ENCODE measurements at places on chromosomes 1 and 21.
A peak's percentile ranks its signal among the peaks of the same experiment; 100 is the strongest.

DNA sequence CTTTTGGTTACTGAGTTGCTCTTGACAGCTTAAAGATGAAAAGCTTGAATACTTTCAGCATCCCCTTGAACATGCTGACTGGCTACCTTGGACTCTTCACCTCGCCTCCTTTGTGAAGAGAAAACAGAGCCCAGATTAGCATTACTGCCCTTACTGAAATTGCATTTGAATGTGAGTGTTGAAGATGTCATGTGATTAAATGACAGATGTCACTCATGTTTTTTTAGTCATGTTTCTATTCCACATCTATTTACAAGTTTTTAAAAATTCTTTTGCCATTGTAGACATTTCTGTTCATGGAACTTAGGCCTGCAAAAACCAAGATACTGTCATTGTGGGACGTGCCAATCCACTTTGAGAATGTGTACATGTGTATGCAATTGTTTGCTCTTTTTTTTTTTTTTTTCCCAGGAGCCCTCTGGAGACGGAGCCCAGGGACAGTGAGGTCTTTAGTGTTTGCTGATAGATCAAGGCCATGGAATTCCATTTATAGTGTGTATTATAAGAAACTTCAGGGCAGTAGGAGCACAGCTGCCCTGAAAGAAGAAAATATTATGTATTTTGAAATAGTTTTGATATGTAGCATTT is 25.7 kb upstream of the IVNS1ABP start:
- no peak for DNase-seq

- DNase-seq = no peak
Measured at GRCh38 chr1:40755067-40755466, 28.5 kb upstream of the KCNQ4 start.

- no peak for DNase-seq
Measured at GRCh38 chr1:244271691-244272308, 179.9 kb downstream of the ADSS2 start.

GRCh38 chr21:37829447-37829846 is 86.8 kb downstream of the KCNJ6 start:
- DNase-seq = no peak

DNA sequence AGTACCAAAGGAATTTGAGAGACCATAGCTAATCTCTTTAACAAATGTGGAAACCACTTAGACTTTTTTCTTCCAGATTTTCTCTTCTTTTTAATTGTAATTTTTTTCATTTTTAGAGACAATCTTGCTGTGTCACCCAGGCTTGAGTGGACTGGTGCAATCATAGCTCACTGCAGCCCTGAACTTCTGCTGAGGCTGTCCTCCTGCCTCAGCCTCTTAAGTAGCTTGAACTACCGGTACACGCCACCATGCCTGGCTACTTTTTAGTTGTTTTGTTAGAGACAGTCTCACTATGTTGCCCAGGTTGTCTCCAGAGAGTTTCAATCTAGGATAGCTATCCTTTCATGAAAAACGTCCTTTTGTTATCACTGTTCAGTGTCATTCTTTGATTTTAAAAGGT is 15.0 kb downstream of the PRRC2C start:
- no peak for DNase-seq

DNA sequence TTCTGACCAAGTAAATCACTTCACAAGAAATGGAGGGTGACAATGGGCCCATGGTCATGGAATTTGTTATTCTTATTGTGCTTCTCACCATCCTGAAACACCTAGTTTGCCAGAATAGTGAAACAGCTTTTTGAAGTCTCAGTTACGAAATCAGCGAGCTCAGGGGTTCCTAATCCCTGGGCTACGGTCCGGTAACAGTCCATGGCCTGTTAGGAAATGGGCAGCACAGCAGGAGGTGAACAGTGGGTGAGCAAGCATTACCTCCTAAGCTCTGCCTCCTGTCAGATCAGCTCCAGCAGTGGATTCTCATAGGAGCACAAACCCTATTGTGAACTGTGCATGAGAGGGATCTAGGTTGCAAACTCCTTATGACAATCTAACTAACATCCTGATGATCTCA is 1356.3 kb downstream of the KCNT2 start:
- no peak for DNase-seq

GRCh38 chr21:38772646-38773045 is 33.1 kb upstream of the ETS2 start:
- DNase-seq = no peak

DNA sequence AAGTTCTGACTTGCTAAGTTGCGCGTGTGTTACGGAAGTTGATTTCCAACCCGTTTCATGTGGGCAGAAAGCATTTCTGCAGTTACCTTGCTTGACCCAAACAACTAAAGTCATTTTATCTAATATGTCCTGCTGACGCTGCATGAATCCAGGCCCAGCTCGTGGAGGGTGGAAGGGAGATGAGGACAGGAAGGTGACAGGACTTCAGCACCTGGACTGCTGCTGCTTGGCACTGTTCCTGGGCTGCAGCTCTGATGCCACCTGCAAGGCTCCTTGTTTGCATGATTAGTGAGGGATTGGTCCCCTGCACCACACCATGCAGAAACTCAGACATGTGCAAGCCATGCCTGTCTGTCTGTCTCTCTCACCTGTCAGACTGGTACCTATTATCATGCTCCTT is 198.4 kb downstream of the PRDM2 start:
- DNase-seq = no peak

GRCh38 chr1:206925106-206925736 is 3.5 kb upstream of the FCMR start:
- DNase-seq = no peak

- DNase-seq = no peak
Measured at GRCh38 chr1:100449477-100449876, 88.5 kb upstream of the GPR88 start.

DNA sequence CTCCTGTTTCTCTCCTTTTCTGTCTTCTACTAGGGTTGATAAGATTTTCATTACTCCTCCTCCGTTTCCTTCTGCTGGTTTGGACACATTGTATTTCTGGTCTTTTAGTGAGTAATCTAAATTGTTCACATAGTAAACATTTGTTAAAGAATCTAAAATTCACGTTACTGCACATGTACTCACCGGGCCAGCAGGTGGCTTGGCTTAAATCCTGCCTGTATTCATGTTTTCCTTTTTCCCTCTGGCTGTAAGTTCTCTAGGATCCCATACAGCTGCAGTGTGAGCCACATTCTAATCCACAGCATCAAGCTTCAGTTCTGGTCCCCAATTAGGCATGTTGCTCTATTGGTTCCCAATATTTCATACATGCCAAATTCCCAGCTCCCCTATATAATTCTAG is 958.3 kb downstream of the ADGRL2 start:
- DNase-seq = no peak

DNA sequence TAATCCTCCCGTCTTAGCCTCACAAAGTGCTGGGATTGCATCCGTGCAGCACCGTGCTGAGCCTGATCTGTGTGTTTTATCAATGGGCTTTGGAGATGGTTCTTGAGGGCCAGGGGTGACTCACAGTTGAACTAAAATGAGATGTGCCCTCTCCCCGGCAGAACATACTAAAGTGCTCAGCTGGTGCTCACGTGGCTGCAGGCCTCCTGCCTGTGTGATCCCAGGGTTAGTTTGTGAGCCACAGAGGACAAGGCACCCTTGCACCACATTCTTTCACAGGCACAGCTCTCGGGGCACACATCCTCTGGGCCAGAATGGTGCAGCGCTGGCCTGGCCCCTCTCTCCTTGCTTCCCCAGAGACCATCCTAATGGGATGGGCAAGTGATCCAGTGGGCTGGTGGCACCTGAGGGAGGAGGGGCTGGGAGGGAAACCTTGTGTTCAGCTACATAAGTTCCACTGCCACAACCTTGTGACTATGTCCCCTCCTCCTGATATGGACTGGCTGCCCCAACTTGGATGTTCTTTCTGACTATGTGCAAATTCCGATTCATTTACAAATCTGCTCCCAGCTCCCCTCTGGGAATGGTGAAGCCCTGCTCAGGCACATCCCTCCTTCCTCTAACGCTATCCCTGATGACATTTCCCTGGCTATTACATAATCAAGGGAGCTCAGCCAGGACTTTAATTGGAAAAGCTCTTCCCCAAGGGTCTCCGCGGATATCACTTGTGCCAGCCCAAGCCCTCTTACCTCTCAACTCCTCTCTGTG is 197.0 kb upstream of the EDN2 start:
- no peak for DNase-seq

- DNase-seq = no peak
Measured at GRCh38 chr21:15159382-15160020, 94.7 kb upstream of the NRIP1 start.

DNA sequence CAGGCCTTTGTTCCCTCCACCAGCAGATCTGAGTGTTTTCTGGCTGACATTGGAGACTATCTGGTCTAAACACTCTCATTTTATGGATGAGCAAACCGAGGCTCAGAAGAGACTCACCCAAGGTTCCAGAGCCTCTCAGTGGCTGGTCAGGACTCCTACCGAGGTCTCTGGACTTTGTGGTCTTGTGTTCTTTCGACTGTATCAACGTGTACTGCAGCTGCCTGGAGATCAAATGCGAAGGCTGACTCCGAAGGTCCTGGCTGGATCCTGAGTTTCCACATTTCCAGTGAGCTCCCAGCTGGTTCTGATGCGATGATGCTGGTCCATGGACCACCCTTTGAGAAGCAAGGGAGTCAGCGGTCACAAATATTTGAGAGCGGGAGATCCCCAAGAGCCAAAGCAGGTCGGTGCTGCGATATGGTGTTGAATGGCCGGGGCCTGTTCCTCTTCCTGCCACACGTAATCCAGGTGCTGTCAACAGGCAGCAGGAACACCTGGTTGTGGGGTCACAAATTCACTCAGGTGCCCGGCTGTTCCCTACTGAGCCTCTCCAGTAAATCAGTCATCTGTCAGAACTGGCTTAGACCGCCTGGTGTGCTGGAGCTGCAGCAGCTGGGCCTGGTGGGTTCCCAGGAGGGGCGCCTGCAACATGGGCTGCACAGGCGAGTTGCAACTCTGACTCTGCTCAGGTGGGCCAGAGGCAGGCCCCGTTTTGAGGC is 94.8 kb upstream of the USP24 start:
- DNase-seq = peak; percentile 66

GRCh38 chr1:114455102-114455785 is 55.8 kb downstream of the TRIM33 start:
- no peak for DNase-seq

- no peak for DNase-seq
Measured at GRCh38 chr1:89519779-89520358, 4.8 kb upstream of the LRRC8B start.

DNA sequence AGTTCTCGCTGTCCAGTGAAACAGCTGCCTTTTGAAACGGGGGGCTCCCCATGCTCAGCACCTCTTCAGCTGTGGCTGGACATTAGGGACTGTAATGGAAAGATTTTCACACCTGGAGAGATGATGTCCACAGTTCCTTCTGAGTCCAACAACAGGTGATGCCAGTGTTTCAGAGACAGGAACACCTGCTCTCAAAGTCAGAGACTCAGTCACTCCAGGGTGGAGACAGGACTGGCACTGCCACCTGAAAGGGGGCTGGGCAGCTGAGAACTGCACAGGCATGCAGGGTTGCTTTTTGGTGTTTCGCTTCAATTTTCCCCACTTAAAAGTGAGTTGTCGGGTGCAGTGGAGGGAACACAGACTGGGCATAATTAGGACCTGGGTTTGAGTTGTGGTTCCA is 124.8 kb downstream of the GALNT2 start:
- no peak for DNase-seq

DNA sequence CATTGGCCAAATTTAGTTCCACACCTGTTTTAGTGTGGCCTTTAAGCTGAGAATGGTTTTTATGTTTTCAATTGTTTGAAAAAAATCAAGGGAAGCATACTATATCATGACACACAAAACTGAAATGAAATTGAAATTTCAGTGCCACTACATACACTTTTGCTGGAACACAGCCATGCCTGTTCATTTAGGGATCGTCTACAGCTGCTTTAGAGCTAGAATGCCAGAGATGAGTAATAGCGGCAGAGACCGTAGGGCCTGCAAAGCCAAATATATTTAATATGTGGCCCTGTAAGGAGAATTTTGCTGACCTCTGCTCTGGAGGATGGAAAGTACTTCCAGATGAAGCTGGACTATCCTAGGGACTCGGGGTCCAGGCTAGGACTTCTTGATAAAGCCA is 62.5 kb upstream of the LYST start:
- no peak for DNase-seq

- no peak for DNase-seq
Measured at GRCh38 chr1:205593532-205593931, 38.3 kb downstream of the ELK4 start.

DNA sequence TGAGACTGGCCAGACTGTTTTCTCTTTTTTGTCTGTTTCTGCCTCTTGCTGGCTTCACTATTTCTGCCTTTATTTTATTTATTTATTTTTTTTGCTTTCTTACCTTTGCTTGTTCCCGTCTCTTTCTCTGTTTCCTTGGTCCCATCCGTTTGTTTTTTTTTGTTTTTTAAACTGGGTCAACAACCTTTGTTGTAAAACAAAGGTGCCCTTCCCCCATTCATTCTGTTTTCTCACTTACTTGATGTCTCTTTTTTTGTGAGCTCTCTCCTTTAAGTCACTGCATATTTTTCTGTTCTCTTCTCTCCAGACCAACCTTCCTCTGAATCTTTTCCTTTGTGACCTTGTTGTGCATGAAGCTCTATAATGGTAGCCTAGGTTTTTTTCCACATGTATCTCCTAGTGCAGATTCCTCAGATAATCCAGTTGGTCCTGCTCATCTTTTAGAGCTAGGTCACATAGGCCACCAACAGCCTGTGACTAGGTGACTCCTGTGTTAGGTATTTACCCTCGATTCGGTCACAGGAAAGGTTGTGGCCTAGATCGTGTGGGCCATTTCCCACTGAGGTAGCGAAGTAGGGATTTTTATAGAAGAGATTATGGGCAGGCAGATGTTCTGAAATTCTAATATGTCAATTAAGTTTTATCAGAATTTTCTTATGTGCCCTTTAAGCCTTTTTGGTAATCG is 15.9 kb downstream of the GNAI3 start:
- no peak for DNase-seq

DNA sequence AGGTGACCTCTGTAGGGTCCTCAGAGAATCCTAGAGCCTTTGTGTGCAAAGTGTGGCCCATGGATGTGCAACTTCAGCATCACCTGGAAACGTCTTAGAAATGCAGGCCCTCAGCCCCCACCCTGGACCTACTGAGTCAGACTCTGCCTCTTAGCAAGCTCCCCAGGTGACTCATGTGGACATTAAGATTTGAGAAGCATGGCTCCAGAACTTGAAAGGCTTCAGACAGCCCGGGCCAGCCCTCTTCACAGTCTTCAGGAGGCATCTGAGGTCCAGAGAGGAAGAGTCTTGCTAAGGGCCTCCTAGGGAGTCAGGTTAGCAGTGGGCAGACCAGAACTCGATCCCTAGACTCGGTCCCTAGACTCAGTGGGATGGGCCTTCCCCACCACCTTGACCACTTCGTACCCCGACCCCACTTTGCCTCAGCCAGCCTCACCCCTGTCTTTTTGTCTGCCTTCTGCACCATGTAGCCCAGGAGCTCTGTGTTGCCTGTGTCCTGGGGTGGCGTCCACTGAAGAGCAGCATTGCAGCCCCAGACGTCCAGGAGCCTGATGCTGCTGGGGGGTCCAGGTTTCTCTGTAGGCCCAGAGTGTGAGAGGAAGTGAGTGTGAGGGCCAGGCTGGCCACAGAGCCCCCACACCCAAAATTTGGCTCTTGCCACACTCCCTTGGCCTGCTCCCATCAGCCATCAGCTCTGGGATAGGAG is 4.8 kb downstream of the MYBPH start:
- no peak for DNase-seq
